ENCODE measurements at places on chromosomes 13 and 19.

DNA sequence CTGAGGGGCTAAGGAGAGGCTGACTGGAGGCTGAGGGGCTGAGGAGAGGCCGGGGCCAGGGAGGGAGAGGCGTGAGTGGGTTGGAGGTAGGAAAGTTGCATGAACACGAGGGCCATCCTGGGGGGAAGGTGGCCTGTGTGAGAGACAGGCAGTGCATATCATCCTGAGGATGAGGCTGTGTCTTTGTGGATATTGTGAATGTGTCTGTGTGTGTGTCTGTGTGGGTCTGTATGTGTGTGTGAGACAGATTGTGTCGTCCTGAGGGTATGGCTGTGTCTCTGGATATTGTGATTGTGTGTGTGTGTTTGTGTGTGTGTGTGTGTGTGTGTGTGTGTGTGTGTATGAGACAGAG lies 422 bp downstream of the ZNF71 start:
- DNase-seq: no peak

- DNase-seq: no peak
Measured at GRCh38 chr19:15149737-15150136, 42.5 kb downstream of the SYDE1 start.

- no peak for DNase-seq
Measured at GRCh38 chr13:27183561-27184147, 12.0 kb upstream of the USP12 start.

DNA sequence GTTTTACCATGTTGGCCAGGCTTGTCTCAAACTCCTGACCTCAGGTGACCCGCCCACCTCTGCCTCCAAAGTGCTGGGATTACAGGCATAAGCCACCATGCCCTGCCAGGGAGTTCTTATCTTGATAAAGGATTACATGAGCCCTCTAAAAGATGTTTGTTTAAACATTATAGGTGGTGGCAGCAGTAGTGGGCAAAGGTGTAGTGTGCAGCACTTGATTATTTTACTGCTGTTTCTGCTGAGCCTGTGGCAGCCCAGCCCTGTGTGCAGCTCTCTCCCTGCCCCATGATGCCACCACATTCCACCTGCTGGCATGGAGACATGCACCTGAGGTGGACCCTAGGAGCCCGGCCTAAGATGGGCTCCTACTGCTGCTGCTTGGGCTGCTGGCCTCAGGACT lies 54.0 kb downstream of the ZNF429 start:
- DNase-seq: no peak

GRCh38 chr19:23055501-23055900 lies 52.5 kb upstream of the ZNF728 start:
- no peak for DNase-seq

DNA sequence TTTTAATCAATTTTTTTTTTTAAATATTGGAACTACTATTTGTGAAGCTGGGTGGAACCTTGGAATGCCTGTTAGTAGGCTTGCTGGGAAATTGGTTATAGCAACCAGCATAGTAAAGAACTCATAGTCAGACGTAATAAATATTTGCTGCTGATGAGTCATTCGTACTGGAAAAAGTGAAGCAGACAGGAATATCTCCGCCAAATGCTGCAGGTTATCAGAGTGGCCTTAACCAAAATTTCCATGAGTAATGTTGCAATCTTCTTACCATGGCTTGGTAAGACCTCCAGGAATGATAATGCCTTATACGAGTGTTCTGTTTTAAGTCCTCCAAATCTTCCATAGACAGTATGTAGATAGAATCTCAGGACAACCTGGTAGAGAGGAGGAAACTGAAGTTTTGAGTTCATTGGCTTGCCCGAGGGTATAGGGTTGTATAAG lies 34.2 kb downstream of the MBNL2 start:
- no peak for DNase-seq

All from mesothelial cell of epicardium (in vitro differentiated cells).